Fibroblast of villous mesenchyme (primary cell): ENCODE measurements at places on chromosomes 11 and 22.

GRCh38 chr22:27241430-27242321 is 559.9 kb downstream of the MN1 start:
- peak; percentile 64 for DNase-seq

DNA sequence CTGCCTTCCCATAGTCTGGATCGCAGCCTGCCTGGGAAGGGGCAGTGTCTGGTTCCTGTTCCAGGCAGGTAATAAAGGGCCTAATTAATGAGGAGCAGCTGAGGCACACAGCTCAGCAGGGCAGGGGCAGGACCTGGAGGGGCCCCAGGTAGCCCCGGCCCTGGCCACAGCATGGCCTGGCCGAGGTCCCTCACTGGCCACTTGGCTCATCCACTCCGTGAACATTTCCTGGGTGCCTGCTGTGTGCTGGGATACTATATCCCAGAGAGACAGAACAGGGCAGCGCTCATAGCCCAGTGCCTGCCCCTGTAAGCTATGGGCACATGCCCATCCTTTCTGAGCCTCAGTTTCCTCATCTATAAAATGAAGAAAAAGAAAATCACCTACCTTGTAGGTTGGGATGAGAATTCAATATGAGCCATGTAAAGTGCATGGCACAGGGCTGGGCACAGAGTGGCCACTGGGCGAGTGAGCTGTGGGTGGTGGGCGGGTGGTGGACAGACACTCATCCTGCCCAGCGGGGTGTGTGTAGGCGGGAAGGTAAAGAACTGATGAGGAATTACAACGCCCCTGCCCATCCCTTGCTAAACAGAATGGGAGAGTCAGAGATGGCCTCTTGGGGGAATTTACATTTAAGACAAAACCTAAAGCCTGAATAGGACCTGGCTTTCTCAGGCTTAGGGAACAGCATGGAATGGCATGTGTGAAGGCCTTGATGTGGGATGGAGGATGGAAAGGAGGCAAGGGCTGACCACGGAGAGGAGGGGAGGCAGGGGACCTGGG is 9.2 kb downstream of the MYRF start:
- no peak for DNase-seq

DNA sequence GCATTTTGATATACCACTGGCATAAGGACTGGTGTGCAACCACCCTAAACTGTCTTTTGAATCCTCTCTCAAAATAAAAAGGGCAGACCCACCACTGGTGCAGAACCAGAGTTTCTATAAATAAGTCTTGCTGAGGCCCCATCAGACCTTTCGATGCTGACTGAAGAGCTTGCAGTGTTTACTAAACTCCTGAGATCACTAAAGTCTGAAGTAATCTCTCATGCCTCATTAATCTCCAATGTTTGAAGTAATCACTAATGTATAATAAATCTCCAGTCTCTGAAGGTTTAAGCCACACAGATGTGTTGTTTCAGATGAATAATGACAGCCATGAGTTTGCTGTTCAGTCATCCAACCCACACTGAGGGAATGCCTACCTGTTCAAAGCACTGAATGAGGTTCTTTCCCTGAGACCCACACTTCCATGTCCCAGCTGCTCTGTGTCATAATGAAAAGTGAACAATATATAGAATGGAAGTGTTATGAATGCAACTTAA is 50.6 kb upstream of the DEUP1 start:
- no peak for DNase-seq

- peak; percentile 62 for DNase-seq
Observed at GRCh38 chr11:2420502-2421225, 20.1 kb downstream of the TSSC4 start.

DNA sequence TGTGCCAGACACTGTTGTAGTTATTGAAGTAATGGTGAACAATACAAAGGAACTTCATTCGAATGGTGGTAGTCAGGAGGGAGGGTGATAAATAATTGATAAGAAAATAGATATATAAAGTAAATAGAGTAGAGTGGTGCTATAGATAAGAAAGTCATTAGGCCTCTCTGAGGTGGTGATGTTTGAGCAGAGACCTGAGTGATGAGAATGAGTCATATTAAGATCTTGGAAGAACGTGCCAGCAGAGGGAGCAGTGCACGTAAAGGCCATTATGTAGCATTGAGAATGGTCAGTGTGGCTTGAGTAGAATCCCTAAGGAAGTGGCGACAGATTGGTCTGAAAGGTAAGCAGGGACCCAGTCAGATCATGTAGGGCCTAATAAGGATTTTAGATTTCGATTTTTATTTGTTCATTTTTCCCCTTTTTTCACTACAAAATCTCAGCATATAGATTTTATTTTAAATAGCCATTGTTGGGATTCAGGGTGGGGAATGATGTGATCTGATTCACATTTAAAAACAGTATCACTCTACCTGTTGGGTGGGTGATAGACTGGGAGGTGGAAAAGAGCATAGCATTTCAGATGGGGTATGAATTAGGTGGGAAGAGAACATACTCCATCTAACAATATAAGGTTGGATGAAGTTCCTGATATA is 44.7 kb downstream of the CCDC90B start:
- DNase-seq = peak; percentile 70

DNA sequence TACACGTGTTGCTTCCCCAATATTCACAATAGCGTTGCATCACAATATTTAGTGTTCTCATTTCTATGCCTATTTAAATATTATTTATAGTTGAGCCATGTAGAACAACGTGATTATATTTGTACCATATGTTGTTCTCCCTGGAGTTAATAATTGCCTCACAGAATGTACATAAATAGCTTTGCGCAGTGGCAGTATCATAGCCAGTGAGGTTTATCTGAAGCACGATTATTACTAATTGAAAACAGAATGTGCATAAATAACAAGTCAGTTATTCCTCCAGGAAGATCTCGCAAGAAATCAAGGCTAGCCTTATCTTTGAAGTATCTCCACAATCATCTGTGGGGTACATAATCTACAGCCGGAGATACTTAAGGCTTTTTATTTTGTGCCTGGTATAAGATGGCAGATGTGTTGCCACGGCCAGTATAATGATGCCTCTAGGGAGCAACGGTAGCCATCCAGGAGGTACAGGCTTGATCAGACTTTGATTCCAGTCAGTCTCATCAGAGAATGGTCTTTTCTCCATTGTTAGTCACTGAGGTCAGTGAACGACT is 197.5 kb downstream of the MSANTD4 start:
- DNase-seq = no peak

DNA sequence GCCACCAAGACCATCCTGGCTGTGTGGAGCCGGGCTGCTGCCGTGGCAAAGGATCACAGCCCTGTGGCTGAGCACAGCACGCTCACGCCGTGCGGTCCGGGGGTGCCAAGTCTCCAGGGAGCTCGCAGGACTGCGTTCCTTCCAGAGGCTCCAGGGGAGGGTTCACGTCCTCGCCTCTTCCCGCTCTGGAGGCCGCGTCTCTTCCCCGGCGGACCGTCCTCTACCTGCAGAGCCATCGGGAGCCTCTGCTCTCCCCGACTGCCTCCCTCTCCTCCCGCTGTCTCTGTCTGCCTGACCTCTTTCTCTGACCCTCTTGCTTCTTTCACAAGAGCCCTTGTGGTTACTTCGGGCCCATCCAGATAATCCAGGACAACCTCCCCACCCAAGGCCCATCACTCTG is 11.4 kb upstream of the MUC5AC start:
- DNase-seq = no peak

GRCh38 chr22:49721211-49721763 is 106.4 kb downstream of the BRD1 start:
- DNase-seq = no peak

- DNase-seq = peak; percentile 50
Observed at GRCh38 chr11:120517390-120517761, 5.8 kb downstream of the GRIK4 start.

DNA sequence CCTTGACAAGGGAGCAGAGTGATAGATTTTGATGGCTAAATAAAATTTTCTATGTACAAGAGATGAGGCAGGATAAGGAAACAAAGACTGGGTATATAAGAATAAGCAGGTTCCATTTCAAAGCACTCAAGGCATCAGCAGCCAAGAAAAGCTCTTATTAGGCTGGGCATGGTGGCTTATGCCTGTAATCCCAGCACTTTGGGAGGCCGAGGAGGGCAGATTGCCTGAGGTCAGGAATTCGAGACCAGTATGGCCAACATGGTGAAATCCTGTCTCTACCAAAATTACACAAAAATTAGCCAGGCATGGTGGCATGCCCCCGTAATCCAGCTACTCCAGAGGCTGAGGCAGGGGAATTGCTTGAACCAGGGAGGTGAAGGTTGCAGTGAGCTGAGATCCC is 563.4 kb upstream of the CCDC179 start:
- DNase-seq = no peak
